ENCODE measurements at places on chromosomes 6 and 20.
A peak's percentile ranks its signal among the peaks of the same experiment; 100 is the strongest.

DNA sequence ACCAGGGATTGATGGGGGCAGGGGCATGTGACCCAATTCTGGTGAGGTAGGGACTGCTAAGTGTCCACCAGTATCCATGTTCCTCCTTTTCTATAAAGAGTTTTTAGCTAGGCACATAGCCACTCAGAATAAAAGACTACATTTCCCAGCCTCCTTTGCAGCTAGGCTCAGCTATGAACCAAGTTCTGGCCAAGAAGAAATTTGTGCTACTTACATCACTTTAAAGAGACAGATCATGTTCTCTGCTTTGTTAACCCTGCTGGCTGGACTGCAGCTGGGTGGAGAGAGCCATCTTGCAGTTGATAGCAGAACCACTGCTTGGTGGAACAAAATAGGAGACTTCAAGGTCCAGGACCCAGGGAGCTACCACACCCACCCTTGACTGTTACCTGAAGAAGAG lies 5.3 kb upstream of the CCM2L start:
- DNase-seq, result no peak
- H3K36me3 ChIP-seq, result no peaks in the 10 kb centered on the region

- peak within 1 kb of the TSS; percentile 34 for H3K4me3 ChIP-seq
- peaks cover 5% of the 10 kb centered on the region for H3K4me1 ChIP-seq
- no peak within 1 kb of the TSS for H3K27ac ChIP-seq
- H3K36me3 ChIP-seq, result no peaks in the 10 kb centered on the region
- peaks cover 19% of the 10 kb centered on the region for H3K27me3 ChIP-seq
- no peak for DNase-seq
Measured at GRCh38 chr6:111087106-111087835, at the start of gene SLC16A10. Gene SLC16A10 (plus strand): TSS chr6:111087503. CDS start chr6:111087753, 250 bp downstream.

GRCh38 chr6:48584846-48585245 lies 473.8 kb upstream of the PTCHD4 start:
- H3K4me1 ChIP-seq, result no peaks in the 10 kb centered on the region
- DNase-seq, result no peak
- no peak overlapping the region for H3K27ac ChIP-seq

- H3K4me1 ChIP-seq, result peaks cover 5% of the 10 kb centered on the region
- H3K27ac ChIP-seq, result no peak overlapping the region
- H3K27me3 ChIP-seq, result no peaks in the 10 kb centered on the region
- DNase-seq, result no peak
- H3K4me3 ChIP-seq, result no peak overlapping the region
- no peaks in the 10 kb centered on the region for H3K36me3 ChIP-seq
Measured at GRCh38 chr6:11398451-11399326, 138.9 kb upstream of the TMEM170B start.

- no peak overlapping the region for H3K4me3 ChIP-seq
- H3K4me1 ChIP-seq, result peaks cover 19% of the 10 kb centered on the region
- H3K27me3 ChIP-seq, result no peaks in the 10 kb centered on the region
- peak; percentile 7 for DNase-seq
Measured at GRCh38 chr6:79570129-79571029, 33.1 kb upstream of the LCA5 start.

- H3K27me3 ChIP-seq, result no peaks in the 10 kb centered on the region
- no peak for DNase-seq
- H3K36me3 ChIP-seq, result no peaks in the 10 kb centered on the region
- H3K4me1 ChIP-seq, result no peaks in the 10 kb centered on the region
Measured at GRCh38 chr6:88763160-88763559, 200.3 kb downstream of the RNGTT start.

DNA sequence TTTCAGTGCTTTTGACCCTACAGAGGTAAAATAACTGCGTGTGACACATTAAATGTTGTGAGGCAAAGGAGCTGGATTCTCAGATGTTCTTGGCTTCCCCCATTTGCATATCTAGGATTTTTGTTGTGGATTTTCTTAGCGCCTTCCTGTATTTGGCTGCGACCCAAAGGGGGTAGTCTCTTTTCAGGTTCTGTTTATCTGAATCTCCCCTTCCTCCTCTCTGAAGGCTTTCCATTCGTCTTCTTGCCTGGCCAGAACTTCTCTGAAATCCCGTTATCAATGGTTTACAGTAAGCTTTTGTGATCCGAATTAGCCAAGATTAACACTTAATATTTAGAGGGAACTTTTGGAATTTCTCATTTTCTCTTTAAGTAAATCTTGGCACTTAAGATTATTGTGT lies 60.8 kb downstream of the ADGRB3 start:
- H3K4me1 ChIP-seq, result no peaks in the 10 kb centered on the region
- no peak overlapping the region for H3K27ac ChIP-seq
- H3K36me3 ChIP-seq, result no peaks in the 10 kb centered on the region
- DNase-seq, result no peak

DNA sequence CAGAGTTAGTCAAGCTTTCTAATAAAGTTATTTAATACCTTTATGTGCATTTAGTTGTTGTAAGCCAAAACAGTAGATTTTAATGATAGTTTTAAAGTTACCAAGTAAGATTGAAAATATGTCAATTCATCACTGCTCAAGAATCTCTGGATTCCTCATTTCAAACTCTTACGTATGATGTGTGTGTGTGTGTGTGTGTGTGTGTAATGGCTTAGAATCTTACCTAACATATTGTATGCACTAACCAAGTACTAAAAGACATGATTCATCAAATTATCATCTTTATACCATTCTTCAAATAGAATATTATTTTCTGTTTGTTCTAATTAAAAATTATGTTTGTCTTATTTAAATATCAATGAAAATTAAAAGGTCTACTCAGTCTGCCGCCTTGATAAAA lies 41.5 kb upstream of the ZNF337 start:
- H3K36me3 ChIP-seq, result no peaks in the 10 kb centered on the region
- no peak overlapping the region for H3K27ac ChIP-seq
- no peaks in the 10 kb centered on the region for H3K27me3 ChIP-seq
- H3K4me3 ChIP-seq, result no peak overlapping the region

GRCh38 chr6:4979426-4979825 lies 24.4 kb downstream of the RPP40 start:
- no peak for DNase-seq
- no peaks in the 10 kb centered on the region for H3K36me3 ChIP-seq
- H3K27me3 ChIP-seq, result no peaks in the 10 kb centered on the region
- no peak overlapping the region for H3K4me3 ChIP-seq

- H3K4me1 ChIP-seq, result no peaks in the 10 kb centered on the region
- H3K27ac ChIP-seq, result no peak overlapping the region
- H3K4me3 ChIP-seq, result no peak overlapping the region
- DNase-seq, result no peak
- H3K36me3 ChIP-seq, result no peaks in the 10 kb centered on the region
Measured at GRCh38 chr20:43185901-43186300, 3.8 kb downstream of the PTPRT start.

GRCh38 chr20:50567860-50568548 lies 57.8 kb downstream of the PTPN1 start:
- peaks cover 48% of the 10 kb centered on the region for H3K36me3 ChIP-seq
- H3K4me3 ChIP-seq, result no peak overlapping the region
- DNase-seq, result no peak
- no peak overlapping the region for H3K27ac ChIP-seq
- H3K4me1 ChIP-seq, result no peaks in the 10 kb centered on the region
- no peaks in the 10 kb centered on the region for H3K27me3 ChIP-seq

GRCh38 chr6:1991332-1991878 lies 254.0 kb downstream of the GMDS start:
- no peak for DNase-seq
- no peaks in the 10 kb centered on the region for H3K36me3 ChIP-seq
- peaks cover 14% of the 10 kb centered on the region for H3K4me1 ChIP-seq
- H3K27ac ChIP-seq, result no peak overlapping the region

DNA sequence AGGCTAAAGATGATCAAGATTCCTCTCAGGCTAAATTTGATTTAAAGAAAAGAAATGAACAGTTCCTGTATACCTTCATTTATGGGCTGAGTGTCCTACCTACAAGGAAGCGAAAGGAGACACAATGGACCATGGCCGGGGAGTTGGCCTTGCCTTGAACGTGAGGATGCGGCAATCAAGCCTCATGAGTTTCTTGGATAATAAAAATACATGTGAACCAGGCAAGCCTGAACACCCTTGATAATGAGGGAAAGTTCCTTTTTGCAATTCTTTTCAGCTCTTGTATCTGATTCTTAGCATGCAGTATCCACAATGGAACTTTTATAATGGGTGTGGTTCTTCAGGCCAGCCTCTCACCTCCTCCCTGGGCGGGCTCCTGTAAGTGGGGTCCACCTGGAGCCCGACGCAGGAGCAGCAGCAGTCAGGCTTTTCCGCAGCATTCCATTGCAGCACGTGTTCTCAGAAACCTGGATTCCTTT lies 83.8 kb downstream of the RNASET2 start:
- no peak for DNase-seq
- H3K27me3 ChIP-seq, result no peaks in the 10 kb centered on the region
- H3K36me3 ChIP-seq, result no peaks in the 10 kb centered on the region
- H3K27ac ChIP-seq, result no peak overlapping the region

GRCh38 chr6:11732036-11732631 lies 46.5 kb downstream of the ADTRP start:
- no peak for DNase-seq
- no peak overlapping the region for H3K27ac ChIP-seq
- H3K27me3 ChIP-seq, result no peaks in the 10 kb centered on the region
- H3K4me1 ChIP-seq, result no peaks in the 10 kb centered on the region

DNA sequence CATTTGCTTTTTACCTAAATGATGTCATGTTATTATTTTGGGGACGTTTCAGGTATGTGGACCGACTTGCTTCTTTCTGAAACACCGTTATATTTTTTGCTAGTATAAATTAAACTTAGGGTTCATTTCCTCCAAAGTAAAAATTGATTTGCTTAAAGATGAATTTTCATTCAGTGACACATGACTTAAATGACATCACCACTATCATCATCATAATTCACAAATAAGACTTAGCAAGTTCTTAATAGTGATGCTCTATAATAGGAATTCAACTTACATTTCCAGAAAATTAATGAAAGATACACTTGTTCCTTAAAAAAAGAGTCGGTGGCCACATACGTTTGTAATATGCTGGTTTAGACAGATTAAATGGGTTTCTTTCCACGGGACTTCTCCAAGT lies 9.3 kb downstream of the IRF4 start:
- no peak overlapping the region for H3K27ac ChIP-seq
- DNase-seq, result no peak
- no peaks in the 10 kb centered on the region for H3K36me3 ChIP-seq
- no peaks in the 10 kb centered on the region for H3K4me1 ChIP-seq
- H3K27me3 ChIP-seq, result peaks cover 11% of the 10 kb centered on the region
- no peak overlapping the region for H3K4me3 ChIP-seq

GRCh38 chr6:157964100-157964499 lies 17.6 kb upstream of the SYNJ2 start:
- H3K27me3 ChIP-seq, result no peaks in the 10 kb centered on the region
- peaks cover 3% of the 10 kb centered on the region for H3K4me1 ChIP-seq
- no peaks in the 10 kb centered on the region for H3K36me3 ChIP-seq
- H3K27ac ChIP-seq, result no peak overlapping the region

DNA sequence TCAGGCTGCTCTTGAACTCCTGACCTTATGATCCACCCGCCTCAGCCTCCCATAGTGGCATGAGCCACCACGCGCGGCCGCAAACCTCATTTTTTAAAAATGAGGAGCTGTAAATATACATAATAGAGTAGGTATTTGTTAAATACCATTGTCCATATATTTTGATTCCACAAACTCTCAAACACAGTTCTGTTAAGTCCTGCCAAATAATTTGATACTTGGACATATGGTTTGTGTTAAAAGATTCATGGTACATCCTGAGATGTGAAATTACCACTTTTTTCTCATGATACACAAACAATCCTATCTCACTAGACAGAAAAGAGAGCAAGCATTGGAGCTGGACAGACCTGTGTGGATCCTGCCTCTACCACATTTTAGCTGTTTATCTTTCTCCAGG lies 334.1 kb upstream of the KCNQ5 start:
- H3K4me1 ChIP-seq, result no peaks in the 10 kb centered on the region
- H3K27ac ChIP-seq, result no peak overlapping the region
- no peaks in the 10 kb centered on the region for H3K36me3 ChIP-seq
- H3K4me3 ChIP-seq, result no peak overlapping the region
- no peak for DNase-seq

GRCh38 chr20:51800060-51800871 lies 2.1 kb downstream of the SALL4 start:
- H3K36me3 ChIP-seq, result no peaks in the 10 kb centered on the region
- peak; percentile 26 for DNase-seq
- no peak overlapping the region for H3K27ac ChIP-seq

GRCh38 chr20:54122681-54123586 lies 50.9 kb downstream of the CYP24A1 start:
- H3K4me1 ChIP-seq, result peaks cover 36% of the 10 kb centered on the region
- H3K36me3 ChIP-seq, result no peaks in the 10 kb centered on the region
- no peaks in the 10 kb centered on the region for H3K27me3 ChIP-seq

DNA sequence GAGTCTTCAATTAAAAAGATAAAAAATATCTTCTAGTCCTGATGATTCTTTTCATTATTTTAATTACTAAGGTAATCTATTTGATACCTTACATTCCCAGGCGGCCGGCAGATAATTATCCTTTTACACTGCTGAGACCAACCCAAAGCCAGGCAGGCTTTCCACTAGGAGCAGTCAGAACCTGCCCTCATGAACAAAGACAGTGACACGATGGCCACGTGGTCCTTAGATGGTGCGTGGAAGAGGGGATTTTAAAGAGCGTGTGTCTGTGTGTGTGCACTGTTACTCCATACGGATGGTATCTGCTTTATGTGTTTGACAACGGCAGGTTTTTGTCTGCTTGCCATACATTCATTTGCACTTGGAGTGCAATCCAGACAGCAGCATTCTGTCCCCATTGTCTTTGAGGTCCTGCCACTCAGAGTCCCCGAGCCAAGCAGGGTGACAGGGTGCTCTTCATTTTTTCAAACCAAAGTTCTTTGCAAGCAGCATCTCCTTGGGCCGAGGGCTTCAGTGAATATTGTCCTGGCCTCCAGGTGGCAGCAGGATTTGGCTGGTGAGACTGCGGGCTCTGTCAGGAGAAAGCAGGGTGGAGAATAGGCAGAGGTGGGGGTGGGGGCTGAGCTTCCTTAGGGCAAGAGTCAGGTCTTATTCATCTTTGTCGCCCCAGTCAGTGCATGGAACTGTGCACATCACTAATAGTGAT lies 260.5 kb downstream of the NRN1 start:
- H3K27ac ChIP-seq, result no peak overlapping the region
- DNase-seq, result no peak
- no peak overlapping the region for H3K4me3 ChIP-seq
- no peaks in the 10 kb centered on the region for H3K36me3 ChIP-seq

GRCh38 chr6:11609324-11610071 lies 71.9 kb downstream of the TMEM170B start:
- H3K4me3 ChIP-seq, result no peak overlapping the region
- no peak for DNase-seq
- no peak overlapping the region for H3K27ac ChIP-seq
- H3K27me3 ChIP-seq, result peaks cover 19% of the 10 kb centered on the region
- H3K36me3 ChIP-seq, result no peaks in the 10 kb centered on the region
- peaks cover 10% of the 10 kb centered on the region for H3K4me1 ChIP-seq

DNA sequence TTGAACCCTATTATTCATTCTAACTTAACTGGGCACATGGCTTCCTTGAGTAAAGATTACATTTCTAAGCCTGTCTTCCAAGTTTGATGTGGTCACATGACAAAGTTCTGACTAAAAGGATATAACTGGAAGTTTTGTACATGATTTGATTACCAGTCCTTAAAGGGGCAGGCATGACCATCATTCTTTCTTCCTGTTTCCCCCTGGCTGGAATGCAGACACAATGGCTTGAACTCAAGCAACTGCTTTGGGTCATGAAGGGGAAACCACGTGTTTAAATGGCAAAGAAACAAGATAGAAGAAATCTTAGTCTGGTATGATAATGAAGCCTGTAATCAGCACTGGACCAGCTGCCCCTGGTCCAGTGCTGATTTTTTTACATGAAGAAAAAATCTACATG lies 15.6 kb upstream of the SHLD1 start:
- no peaks in the 10 kb centered on the region for H3K27me3 ChIP-seq
- no peak overlapping the region for H3K4me3 ChIP-seq
- no peaks in the 10 kb centered on the region for H3K4me1 ChIP-seq
- H3K27ac ChIP-seq, result no peak overlapping the region

GRCh38 chr20:53104884-53105283 lies 132.7 kb downstream of the TSHZ2 start:
- H3K27me3 ChIP-seq, result no peaks in the 10 kb centered on the region
- no peaks in the 10 kb centered on the region for H3K4me1 ChIP-seq

All from keratinocyte (primary cell).